ENCODE measurements at places on chromosomes 1 and 21. TPM values are rescaled to one million over a fixed set of nuclear protein-coding genes. Genes with fewer than 3 reads are reported as not detected.

Gene NBPF4
- not detected for total RNA-seq

Gene PIGV
- total RNA-seq: 11.5 TPM

Gene PLXNA2
- total RNA-seq: 8.0 TPM

Gene ALDH4A1
- total RNA-seq: 9.5 TPM

Gene OPRD1
- not detected for total RNA-seq

Gene OR2C3
- not detected for total RNA-seq

Gene GBP4
- 3.7 TPM for total RNA-seq

Gene VANGL2
- total RNA-seq: not detected

Gene OR2T1
- total RNA-seq: not detected

Gene TMEM9
- 24.0 TPM for total RNA-seq

Gene KRTAP21-2
- not detected for total RNA-seq

Gene TDRD10
- total RNA-seq: not detected

Gene HSD3B2
- total RNA-seq: not detected

DNA sequence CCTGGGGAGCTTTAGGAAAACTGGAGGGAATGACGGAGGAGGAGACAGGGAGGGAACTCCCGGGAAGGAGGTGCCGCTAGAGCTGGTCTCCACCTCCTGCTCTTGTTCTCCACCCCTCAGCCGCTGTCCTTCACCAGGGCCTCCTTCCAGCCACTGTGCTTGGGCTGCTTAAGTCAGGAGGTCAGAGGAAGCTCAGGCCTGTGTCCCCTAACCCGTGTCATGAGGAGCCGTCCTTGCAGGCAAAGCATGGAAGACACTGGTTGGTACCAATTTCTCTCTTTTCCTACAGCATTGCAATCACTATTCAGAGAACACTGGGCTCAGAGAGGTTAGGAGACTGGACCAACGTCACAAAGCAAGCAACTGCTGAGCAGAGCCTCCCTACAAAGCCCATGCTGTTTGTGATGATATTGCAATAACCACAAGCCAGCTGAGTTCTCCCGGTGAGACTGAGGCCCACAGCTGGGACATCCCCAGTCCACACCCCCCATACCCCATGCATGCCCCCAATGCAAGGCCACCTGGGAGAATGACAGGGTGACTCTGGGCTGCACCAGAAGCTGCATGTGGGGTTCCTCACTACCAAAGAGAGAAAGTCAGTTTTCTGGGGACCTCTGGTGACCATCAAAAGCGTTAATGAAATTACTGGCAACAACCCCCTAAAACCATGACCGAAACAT is 427.5 kb downstream of the NPHP4 start:
- DNase-seq: no peak

- no peak for DNase-seq
These were observed 279.3 kb upstream of the VAMP3 start for GRCh38 chr1:7491818-7492173.

- no peak for DNase-seq
These were observed 130.0 kb upstream of the BACE2 start for GRCh38 chr21:41037936-41038335.

- DNase-seq: no peak
These were observed 223.4 kb upstream of the FMN2 start for GRCh38 chr1:239868058-239868832.

GRCh38 chr1:7703321-7704213 is 67.5 kb upstream of the VAMP3 start:
- no peak for DNase-seq

DNA sequence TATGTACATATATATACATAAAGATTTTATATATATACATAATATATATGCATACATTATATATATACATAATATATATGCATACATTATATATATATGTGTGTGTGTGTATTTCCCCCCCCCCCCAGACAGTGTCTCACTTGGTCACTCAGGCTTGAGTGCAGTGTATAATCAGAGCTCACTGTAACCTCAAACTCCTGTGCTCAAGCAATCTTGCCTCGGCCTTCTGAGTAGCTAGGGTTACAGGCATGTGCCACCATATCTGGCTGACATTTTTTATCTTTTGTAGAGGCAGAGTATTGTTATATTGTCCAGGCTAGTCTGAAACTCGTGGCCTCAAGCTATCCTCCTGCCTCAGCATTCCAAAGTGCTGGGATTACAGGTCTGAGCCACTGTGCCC is 9.0 kb upstream of the FUBP1 start:
- DNase-seq: no peak

DNA sequence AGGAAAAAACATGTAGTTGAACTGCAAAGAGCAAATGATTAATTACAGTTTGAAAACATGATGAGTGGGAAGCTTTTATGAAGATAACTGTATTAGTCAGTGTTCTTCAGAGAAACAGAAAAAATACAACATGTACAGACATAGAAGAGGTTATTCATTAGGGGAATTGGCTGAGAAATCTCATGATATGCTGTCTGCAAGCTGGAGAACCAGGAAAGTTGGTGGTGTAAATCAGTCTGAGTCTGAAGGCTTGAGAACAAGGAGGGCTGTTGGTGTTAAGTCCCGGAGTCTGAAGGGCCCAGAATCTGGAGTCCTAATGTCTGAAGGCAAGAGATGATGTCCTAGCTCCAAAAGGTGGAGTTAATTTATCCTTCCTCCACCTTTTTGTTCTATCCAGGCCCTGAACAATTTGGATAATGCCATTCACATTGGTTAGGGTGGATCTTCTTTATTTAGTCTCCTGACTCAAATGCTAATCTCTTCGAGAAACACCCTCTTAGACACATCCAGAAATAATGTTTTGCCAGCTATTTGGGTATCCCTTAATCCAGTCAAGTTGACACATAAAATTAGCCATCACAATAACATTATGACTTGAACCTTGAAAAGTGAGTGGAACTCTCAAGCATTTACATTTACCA is 672.9 kb upstream of the PTBP2 start:
- no peak for DNase-seq

GRCh38 chr1:19009882-19010321 is 53.4 kb upstream of the IFFO2 start:
- DNase-seq: peak; percentile 65

GRCh38 chr1:64246294-64246917 is 43.0 kb downstream of the UBE2U start:
- peak; percentile 71 for DNase-seq

DNA sequence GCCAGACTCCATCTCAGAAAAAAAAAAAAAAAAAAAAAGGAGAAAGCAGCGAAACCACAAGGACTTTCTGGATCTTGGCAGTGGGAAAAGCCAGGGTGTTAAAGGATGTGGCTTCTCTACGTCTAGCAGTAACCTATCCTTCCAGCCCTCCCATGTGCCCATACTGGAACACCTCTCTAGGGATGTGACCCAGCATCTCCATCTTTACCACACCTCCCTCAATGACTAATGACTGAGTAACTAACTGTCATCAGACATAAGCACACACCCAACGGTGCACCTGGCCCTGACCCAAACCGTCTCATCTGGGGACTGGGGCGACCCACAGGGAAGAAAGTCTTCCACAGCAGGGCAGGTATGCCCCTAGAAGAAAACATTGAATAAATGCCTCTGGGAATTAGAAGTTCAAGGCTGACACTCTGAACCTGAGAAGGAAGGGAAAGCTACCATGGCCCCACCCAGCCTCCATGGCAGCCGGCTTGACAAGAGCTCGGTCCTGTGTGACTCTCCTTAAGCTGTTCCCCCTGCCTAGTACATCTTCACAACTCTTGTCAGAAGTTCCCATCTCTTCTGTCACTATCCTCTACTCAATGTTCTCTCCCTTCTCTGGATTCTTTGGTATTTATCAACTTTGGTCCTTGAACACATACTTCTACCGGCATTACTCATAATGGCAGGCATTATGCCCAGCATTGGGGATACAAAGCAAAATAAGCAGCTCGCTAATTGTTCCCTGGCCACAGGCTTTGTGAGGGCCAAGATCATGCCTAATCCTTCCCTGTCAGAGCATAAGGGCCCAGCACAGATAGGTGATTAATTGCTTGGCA is 14.8 kb upstream of the PAQR6 start:
- DNase-seq: peak; percentile 91

GRCh38 chr1:100557606-100557953 is 19.6 kb downstream of the GPR88 start:
- DNase-seq: no peak

- DNase-seq: peak; percentile 16
These were observed 65.7 kb upstream of the RNF11 start for GRCh38 chr1:51170342-51170741.

GRCh38 chr1:33441088-33441745 is 10.3 kb upstream of the PHC2 start:
- no peak for DNase-seq

- peak; percentile 77 for DNase-seq
These were observed 1.9 kb upstream of the PIGV start for GRCh38 chr1:26785611-26786436.

- DNase-seq: no peak
These were observed 133.0 kb upstream of the HMCN1 start for GRCh38 chr1:185601189-185601588.

DNA sequence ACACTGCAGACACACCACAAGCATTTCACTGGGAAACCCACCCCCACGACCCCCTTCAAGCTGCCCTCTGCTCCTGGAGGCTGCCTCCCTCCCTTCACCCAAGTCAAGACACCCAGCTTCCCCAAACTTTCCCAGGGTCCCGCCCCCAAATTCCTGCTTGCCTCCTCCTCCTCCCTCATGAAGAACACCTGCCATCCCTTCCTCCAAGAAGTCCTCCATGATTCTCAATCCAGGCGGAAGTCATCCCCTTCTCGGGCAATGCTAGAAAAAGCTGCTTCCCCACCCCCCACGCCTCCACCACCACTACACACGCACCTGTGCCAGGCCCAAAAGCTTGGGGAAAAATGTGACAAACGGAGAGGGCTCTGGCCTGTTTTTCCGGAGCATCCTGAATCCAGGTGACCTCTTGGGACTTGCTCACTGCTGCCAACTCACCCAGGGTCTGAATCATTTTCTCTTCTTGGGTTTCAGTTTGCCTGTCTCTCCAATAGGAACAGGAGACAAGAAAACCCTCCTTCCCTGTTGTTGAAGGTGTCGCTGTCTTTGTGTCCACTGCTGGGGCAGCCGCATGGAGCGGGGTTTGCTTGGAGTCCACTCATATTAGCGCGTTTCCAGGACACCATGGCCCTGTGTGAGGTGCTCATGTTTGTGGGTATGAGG is 101.0 kb upstream of the CASZ1 start:
- DNase-seq: no peak

DNA sequence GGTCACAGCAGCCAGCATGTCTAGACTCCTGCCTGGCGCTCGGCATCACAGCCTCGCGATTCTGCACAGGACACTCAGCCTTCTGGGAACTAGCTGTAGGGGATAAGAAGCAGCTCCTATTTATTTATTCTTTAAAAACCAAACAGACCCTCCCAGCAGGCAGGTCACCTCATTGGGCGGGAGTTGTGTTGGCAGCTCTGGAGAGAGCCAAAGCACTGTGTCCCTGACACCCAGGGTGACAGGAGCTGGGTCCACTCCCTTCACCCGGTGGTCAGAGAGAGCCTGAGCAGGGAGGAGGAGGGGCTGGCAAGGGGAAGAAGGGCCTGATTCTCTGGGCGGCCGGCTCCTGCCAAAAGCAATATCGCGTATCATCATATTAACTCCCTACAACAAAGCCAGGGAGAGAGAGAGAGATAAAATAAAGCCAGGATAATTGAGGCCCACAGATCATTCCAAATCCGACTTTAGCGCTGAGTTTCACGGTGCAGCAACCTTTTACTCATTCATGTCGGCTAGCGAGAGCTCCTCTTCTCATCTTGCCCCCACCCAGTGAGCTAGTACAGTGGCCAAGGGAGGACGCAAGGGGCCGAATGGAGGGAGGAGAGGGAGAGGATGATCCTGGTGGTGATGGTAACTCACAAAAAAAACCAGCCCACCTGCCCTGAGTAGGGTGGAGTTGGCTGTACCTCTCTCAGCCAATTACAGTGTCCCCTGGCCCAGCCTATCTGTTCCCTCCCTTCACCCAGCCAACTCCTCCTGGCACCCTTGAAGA is 79.8 kb upstream of the IFFO2 start:
- DNase-seq: peak; percentile 66

- no peak for DNase-seq
These were observed 36.2 kb upstream of the FHAD1 start for GRCh38 chr1:15210651-15211375.

- DNase-seq: peak; percentile 63
These were observed 450 bp upstream of the POU3F1 start for GRCh38 chr1:38046884-38047602.

- DNase-seq: peak; percentile 2
These were observed 326.7 kb upstream of the RGS18 start for GRCh38 chr1:191831572-191831971.

GRCh38 chr1:199898654-199899053 is 128.9 kb upstream of the NR5A2 start:
- no peak for DNase-seq

DNA sequence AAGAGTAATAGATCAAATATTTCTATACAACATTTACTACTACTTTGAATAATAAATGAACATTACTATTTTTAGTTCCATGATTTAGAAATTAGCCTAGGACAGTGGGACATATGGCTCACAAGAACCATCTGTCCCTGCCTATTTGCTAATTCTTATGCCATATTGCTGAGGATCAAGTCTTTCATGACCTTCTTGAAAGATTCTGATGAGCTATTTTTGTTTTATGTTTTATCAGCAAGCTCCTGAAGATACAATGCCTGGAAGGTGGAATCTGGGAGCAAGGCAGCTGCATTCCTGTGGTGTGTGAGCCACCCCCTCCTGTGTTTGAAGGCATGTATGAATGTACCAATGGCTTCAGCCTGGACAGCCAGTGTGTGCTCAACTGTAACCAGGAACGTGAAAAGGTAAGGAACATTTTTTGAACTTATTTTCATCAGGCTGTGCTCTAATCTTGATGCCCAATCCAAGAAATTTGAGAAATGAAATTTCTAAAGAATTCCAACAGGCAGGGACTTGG is 326.7 kb downstream of the PAPPA2 start:
- peak; percentile 37 for DNase-seq

DNA sequence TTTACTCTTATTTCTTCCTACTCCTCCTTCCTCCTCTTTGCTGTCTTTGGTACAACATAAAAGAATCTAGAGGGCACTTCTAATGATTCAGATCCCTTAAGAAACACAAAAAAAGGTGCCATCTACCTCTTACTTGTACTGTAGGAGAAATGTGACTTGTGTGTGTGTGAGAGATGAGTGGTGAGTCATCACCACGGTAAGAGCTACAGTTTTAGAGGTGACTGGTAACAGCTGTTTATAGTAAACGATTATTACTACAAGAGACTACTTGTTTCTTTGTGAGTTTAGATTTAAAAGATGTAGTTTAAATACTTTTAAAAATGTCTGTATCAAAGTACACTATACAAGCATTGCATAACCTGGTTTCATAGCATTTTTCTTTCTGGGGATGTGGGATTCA is 40.4 kb downstream of the SLC35D1 start:
- DNase-seq: peak; percentile 20

GRCh38 chr1:234607109-234608024 is 2.6 kb downstream of the IRF2BP2 start:
- DNase-seq: peak; percentile 64

- DNase-seq: peak; percentile 15
These were observed 31.9 kb upstream of the SGIP1 start for GRCh38 chr1:66502086-66502485.

GRCh38 chr1:23273450-23274133 is 56.3 kb upstream of the HTR1D start:
- DNase-seq: peak; percentile 85

- DNase-seq: no peak
These were observed 41.6 kb downstream of the PDE9A start for GRCh38 chr21:42694751-42695696.

- DNase-seq: no peak
These were observed 14.3 kb downstream of the SLC27A3 start for GRCh38 chr1:153789478-153790034.
